GM18507 (cell line): ENCODE measurements at places on chromosomes 3 and 15.

DNA sequence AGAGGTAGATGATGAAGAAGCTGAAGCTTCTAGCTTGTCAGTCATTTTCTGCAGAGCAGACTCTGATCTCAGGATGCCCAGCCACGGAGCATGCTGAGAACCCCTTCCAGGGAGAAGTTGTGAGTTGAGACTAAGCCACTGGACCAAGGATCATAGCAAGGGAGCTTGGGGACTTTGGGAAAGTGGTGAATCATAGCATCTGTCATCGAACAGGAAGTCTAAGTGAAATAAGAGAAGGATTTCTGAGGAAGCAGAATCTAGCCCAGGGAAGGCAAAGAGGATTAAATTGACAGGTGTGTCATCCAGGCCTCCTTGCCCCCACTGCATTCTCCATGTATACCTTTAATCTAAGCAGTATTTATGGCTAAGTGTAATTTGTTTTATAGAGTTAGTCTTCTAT, 71.8 kb upstream of the TMEM108 start:
- no peak for DNase-seq

- DNase-seq = no peak
These were observed 477.8 kb downstream of the RBMS3 start for GRCh38 chr3:29758434-29759322.

GRCh38 chr15:61046291-61046690, 182.8 kb downstream of the RORA start:
- no peak for DNase-seq

DNA sequence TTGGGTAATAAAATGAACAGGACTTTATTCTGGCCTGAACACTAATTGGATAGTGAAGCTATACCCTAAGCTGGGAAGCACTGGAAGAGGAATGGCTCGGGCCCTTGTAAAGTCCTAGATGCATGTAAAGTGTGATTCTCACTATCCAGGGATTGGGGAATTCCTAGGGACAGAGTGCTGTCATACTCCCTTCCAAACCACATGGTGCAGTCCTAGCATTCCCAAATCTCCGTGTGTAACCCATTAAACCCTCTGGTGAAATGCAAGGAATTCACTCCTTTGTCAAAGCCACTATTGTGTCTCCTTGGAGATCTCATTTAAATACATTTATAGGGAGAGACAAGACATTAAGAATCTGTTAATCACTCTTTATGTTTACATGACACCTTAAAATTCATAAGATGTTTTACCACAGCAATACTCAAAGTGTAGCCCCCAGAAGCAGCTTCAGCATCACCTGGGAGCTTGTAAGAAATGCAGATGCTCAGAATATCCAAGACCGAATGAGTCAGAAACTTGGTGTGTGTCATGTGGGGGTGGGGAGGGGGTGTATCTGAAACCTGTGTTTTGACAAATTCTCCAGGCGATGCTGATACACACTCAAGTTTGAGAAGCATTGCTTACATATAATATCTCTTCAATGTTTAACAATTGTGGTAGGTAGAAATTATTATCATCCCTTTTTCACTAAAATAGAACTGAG, 121.8 kb upstream of the NPHP3 start:
- DNase-seq = no peak

DNA sequence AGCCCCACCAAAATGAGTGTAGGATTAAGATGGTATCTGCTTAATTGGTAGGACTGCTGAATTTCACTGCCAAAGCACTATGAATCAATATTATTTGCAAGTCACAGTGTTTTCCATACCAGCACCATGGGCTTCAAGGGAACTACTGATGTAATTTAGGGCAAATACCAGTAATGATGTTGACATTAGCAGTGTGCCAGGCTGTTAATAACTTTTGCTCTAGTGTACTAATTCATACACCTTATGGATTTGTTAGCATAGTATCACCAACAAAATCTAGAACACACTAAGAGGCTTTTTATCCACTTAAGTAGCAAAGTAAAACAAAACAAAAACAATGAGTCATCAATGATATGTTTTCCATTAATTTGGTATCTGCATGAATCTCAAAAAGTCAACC, 888.2 kb downstream of the CADM2 start:
- no peak for DNase-seq

DNA sequence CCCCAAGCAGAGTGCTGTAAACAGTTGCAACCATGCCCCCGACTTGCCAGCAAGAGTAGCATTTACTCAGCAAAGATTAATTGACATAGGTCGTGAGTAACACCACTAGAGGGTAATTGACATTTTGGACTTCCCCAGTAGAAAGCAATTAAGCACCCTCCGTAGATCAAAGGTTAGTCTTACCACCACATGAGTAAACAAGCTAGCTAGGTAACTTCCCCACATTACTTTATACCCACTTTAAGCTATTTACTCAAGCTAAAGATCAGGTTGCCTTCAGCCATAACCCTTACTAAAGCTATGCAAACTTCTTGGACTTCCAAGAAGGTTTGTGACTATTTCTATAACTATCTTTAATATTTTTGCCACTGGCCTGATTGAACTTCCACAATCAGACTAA, 1072.7 kb downstream of the OTOL1 start:
- no peak for DNase-seq

GRCh38 chr3:114178770-114179368, at the start of gene DRD3:
Gene DRD3, minus strand, starts transcription at chr3:114179052. Its CDS starts 7,060 bp downstream, at chr3:114171992.
- no peak for DNase-seq

DNA sequence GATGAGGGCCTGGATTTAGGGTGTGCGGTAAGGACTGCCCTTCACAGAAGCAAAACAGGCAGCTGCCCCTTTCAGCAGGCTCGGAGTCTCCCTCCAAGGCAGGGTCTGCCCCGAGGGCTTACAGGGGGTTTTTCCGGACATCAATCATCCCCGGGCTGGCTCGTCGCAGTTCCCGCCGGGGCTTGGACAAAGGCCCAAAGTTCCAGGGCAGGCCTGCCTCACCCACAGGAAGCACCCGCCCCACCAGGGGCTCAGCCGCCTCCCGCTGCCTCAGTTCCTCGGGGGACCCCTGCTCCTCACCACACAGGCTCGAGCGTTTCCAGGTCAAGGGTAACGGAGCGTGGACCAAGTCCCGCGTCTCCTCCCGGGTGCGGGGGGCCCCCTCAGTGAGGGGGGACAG, 27.0 kb downstream of the KIF7 start:
- no peak for DNase-seq

- no peak for DNase-seq
These were observed 26.1 kb downstream of the POMGNT2 start for GRCh38 chr3:43079536-43080332.

- DNase-seq = no peak
These were observed 326.0 kb upstream of the SGO1 start for GRCh38 chr3:20511863-20512505.

DNA sequence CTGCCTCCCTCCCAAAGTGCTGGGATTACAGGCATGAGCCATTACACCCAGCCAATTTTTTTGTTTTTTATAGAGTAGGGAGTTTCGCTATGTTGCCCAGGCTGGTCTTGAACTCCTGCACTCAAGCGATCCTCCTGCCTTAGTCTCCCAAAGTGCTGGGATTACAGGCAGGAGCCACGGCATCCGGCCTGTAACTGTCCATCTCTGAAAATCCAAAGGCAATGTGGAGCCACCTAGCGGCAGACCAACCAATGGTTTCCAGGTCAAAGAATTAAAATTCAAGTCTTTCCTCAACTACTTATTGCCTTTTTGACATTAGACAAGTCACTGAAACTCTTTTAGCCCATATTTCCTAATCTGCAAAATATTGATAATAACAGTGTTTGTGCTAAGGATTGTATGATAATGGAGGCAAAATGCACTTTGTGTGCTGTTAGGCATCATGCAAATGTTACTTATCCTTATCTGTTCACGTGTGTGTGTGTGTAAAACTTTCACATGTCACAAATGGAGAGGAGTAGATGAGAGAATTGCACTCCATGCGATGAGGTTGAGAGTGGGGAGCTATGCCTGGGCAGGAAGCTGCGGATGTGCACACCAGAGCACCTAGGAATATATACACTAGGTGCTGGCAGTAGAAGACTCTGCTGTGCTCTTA, 48.7 kb downstream of the COL8A1 start:
- DNase-seq = peak; percentile 5

GRCh38 chr3:68017069-68017468, 362.7 kb upstream of the SUCLG2 start:
- DNase-seq = no peak

DNA sequence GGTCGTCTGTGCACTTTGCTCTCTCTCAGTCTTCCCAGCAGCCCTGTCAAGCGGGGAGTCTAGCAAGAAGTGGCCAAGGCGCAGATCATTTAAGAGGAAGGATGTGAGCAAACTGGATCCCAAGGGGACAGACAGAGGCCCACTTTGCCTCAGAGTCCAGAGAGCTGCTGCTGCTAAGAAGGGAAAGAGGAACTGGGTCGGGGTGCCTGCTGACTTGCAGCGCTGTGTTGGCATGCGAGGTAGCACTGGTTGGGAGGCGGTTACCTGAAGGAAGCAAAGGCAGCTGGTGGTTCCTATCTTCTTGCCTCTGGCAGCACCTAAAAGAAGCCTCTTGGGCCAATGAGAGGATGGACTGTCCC, 28.1 kb downstream of the SMAD3 start:
- DNase-seq = no peak

DNA sequence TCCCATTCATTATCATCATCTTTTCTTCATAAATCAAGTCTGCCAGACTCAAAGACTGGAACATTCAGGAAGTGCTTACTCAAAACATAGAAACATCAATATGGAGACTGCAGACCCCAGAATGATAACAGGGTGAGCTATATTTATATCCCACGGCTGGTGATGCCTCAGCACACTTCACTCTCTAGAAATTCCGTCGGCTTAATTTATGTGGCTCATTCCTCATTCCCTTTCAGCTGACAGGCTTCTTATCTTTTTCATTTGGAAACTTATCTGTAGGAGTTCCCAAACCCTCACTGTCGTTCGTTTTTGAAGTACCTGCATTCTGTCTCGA, 45.5 kb downstream of the RFTN1 start:
- no peak for DNase-seq

DNA sequence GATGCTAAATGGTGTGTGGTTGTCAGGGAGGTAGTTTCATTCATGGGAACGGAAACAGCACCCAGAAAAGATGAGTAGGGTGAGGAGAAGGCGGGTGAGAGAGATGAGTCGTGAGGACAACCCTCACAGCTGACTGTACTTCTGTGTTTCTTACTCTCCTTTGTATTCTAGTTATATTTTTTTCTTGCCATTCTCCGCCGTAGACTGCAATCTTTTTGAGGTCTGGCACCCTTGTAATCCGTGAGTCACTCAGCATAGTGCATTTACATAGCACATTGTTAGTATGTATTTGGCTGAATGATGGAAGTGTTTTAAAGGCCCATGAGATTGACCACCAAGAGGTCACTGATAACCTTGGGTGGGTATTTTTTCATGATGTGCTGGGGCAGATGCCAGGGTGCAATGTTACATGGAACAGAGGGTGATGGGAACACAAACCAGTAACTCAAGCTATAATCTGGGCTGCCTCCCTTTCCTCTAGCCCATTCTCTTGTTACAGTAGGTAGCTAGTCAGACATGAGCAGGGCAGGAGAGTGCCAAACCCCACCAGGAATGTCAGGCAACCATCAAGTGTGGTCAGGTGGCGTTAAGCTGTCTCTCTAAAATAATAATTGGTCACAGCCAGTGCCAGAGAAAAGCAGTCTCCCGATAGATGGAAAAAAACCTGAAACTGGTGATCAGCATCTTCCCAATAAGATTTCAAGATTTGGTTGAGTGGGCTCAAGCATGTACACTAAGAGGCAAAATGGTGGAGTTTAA, 18.8 kb upstream of the DGKG start:
- DNase-seq = no peak

DNA sequence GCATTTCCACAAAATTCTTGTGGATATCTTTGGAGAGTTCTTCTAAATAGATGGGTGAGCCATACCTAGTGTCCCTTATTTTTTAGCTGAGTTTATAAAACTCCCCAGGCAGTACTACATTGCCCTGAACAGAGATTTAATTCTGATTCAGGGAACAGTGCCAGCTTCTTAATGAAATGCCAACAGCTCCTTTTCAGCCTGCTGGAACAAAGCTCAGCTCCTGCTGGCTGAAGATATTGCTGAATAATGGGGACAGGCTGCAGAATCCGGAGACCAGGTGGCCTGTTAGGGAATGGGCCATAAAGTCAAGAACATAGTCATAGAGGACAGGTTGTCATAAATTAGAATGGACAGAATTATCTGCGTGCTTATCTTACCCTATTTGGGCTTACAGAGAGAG, 8.9 kb downstream of the HGD start:
- DNase-seq = no peak

GRCh38 chr3:102224171-102224570, 210.6 kb upstream of the ZPLD1 start:
- DNase-seq = no peak

GRCh38 chr3:71072986-71073385, 510.5 kb downstream of the FOXP1 start:
- no peak for DNase-seq

GRCh38 chr3:56724676-56725075, 41.6 kb upstream of the TASOR start:
- DNase-seq = no peak

GRCh38 chr3:191236646-191237045, 37.6 kb downstream of the OSTN start:
- DNase-seq = no peak

DNA sequence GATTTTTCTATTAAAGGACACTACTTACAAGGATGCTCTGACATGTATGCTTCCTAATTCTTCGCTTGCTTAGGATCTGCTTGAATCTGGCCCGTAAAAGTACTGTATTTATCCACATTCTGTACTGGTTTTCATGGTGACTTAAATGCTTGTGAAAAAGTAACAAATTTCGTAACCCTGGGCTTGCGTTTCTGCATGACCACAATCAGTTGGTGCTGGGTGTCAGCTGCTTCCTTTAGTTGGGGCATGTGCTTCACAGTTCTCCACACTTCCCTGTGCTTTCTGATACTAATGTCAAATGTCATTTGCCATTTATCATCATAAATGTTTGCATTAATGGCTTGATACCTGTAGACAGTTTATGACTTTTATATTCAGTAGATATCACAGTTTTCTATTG, 218.4 kb upstream of the MLF1 start:
- no peak for DNase-seq

DNA sequence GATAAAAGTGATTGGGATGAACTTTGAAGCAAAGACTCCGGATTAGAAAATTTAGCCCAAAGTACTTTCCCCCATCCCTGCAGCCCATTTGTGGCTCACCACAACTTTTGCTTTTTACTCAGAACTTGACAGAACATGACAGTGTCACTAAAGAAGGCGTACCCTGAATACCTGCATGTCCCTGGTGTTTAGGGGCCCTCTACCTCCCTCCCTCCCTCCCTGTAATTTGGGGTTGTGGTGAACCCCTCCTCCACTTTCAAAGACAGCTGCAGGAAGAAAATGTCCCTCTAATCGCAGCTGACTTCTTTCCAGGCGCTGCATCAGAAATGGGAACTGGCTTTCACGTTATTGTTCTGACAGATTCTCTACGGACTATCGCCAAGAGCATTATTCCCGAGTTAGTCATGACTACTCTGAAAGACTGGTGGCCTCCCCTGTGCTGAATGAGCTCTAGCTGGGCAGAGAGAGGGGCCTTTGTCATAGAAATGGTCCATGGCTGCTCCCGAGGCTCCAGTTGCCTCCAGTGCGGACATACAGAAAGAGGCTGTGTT, 93.2 kb upstream of the ARHGEF3 start:
- DNase-seq = peak; percentile 22

GRCh38 chr3:72034986-72035385, 250.0 kb upstream of the PROK2 start:
- no peak for DNase-seq
